Activated T-helper 1 cell treated with anti-CD3 and anti-CD28 coated beads, Interleukin-2, amount 50 U/mL, for 16 hours (primary cell): ENCODE measurements at places on chromosomes 7 and 10.

DNA sequence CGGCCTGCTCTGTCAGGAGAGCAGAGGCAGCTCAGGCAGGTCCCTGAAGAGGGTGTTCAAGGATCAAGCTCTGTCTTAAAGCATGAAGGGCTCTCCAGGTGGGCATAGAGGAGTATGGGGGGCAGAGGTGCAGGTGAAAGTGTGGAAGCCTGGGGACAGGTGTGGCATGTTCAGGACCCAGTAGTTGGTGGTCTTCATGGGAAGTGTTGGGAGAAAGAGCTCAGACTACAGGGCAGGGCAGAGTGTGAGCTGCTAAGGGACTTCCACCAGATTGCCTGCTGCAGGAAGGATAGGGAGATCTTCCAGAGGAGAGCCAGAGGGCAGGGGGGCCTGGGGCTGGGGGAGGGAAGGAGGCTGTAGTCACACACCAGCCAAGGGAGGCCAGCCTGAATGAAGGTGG is 156.5 kb upstream of the GDF10 start:
- no peak for DNase-seq

- no peak for DNase-seq
Observed at GRCh38 chr7:158958618-158959017, 102.3 kb downstream of the DYNC2I1 start.

- DNase-seq = no peak
Observed at GRCh38 chr7:64046041-64046389, 781 bp downstream of the ZNF727 start.

DNA sequence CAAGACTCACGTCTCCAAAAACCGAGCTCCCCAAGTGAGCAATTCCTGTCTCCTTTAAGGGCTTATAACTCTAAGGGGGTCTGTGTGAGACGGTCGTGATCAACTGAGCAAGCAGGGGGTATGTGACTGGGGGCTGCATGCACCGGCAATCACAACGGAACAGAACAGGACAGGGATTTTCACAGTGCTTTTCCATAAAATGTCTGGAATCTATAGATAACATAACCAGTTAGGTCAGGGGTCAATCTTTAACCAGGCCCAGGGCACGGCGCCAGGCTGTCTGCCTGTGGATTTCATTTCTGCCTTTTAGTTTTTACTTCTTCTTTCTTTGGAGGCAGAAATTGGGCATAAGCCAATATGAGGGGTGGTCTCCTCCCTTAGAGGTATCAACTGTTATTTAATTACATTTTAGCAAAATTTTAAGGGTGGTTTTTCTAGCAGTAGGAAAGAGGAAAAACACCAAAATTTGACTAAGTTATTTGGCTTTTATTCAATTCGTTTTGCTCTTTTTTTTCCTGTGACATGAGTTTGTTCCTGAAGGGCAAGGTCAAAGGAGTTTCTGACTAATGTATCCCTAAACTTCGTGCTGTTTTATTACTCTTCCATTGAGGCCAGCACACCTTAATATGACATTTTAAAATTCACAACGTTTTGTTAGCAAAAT is 121.4 kb upstream of the SEC61G start:
- DNase-seq = no peak

- DNase-seq = no peak
Observed at GRCh38 chr10:43756341-43756740, 107.7 kb upstream of the ZNF32 start.

DNA sequence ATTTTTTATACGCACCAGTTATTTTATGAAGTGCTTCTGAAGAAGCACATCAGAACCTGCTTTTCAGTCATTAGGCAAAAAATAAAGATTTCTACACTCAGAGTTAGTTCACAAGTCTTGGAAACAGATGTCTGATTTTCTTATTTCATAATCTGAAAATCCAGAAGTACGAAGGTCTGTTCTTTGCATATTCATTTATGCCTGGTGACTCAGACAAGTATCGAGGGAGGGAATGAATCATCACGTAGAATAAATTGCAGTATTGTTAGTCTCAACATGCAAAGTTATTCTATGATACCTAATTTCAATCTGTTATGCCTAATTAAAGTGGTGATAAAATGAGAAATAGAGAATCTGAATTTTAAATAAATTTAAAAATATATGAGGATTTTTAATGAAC is 113.6 kb upstream of the SEM1 start:
- no peak for DNase-seq

DNA sequence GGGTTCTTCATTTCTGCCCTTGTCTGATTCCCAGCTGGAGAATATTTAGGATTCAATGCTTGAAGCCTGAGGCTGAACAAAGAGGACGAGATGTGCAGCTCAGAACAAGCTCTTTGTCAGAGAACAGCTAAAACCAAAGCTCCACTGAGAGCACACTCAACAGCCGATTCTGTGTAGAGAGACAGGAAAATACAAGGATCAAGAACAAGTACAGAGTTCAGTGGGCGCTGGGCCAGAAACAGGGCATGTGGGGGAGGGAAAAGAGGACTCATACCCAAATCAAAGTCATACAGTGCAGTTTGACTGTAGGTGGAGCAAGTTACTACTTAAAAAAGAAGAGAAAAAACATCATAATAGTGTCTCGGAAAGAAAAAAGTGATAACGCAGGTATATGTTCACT is at the start of gene AGMO:
AGMO (minus strand) TSS at position 181 of the 400 bp plus-strand sequence.
- DNase-seq = no peak

GRCh38 chr10:13949844-13950542 is 363.2 kb downstream of the PRPF18 start:
- DNase-seq = no peak

DNA sequence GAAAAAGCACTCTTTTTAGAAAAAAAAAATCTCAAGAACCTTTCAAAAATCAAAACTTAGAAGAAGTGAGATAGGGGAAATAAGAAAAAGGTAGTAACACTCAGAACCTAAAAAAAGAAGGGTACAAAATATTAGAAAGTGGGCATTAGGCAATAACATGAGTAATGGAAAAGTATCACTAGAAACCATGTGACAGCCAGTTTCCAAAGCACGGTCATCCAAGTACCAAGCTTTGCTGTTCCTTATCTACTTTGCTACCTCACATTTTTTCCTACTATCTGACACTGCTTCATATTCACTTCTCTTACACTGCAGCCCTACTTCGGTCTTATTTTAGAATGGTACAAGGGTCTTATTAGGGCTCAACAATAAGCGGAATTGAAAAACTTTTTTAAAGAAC is 30.3 kb downstream of the IMMP2L start:
- no peak for DNase-seq

- DNase-seq = peak; percentile 67
Observed at GRCh38 chr7:50266635-50267386, 37.7 kb upstream of the IKZF1 start.

GRCh38 chr10:79081353-79082034 is 12.7 kb downstream of the ZMIZ1 start:
- DNase-seq = no peak

- DNase-seq = no peak
Observed at GRCh38 chr10:32000937-32001336, 55.3 kb downstream of the KIF5B start.

DNA sequence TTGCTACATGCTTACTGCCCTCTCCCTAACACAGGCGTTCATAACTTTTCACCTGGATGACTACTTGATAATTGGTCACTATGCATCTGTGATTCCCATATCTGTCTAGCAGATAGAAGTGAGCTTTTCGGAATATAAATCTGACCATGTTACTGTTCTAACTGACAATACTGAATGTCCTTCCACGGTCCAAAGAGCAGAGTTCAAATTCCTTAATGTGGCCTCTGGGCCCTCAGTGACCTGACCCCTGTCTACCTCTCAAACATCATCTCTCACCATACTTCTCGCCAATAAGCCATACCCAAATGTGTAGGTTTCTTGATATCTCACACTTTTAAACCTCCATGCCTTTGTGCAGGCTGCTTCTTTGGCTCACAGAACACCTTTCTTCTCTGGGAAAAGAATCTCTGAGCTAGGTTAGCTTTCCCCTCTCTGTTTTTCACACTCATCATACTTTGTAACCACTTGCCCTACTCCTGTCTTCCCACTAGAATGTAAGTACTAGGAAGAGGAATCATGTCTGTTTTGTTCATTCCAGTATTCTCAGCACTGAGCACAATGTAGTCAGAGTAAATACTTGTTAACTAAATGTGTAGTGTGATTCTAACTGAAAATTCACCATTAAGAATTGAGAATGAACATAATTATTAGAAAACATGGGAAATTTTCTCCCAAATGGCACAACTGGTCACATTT is 39.2 kb upstream of the LRRC17 start:
- no peak for DNase-seq

GRCh38 chr7:105835441-105835840 is 41.0 kb downstream of the ATXN7L1 start:
- no peak for DNase-seq

- DNase-seq = no peak
Observed at GRCh38 chr7:137658190-137658900, 188.4 kb downstream of the DGKI start.

DNA sequence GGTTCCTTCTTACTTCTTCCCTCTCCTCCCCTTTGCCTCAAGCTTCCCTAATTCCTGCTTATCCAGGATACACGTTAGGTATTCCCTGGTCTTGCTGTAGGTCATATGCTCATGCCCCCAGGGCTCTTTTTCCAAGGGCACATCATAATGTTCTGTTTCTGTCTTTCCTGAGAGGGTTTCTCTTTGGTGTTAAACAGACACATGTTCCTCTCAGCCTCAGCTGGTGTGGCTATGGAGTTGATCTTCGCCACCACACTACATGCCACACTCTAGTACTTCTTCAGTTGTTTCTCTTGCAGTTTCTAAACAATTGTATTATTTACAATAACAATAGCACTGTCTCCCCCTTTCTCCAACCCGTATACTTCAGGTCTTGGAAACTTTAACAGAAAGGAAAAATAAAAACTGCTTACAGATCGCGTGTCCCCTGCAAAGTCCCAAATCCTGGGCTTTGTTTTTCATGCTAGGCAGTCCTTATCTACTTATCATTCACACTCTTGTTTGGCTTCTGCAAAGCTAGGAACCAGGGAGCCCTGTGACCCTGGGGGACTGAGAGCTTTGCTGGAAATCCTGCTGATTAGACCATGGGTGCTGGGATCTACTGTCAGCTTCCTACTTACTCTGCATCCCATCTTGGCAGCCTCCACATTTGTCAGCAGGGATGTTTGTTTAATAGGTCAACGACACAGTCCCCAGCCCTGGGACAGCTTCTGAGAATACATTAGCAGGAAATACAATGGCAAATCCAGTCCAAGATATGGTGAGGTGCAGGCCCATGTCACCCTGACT is 193.9 kb upstream of the BMPER start:
- no peak for DNase-seq

DNA sequence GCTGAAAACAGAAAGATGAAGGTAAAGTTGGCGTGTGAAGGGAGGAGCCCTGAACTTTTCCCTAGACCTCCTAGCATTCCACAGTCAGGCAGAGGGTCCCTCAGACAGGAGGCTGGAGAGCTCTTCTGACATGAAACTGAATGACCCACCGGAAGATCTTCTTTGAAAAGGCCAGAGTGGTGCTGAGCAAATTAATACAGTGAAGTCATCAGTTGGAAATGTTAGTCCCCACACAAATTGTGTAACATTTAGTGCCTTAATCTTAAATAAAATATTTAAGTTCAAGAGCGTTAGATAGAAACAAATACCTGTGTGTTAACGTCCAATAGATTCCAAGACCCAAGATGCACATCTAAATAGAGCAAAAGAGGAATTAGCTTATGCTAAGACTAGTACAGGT is 49.0 kb upstream of the WNT16 start:
- no peak for DNase-seq

GRCh38 chr10:100993986-100994708 is 5.5 kb upstream of the LZTS2 start:
- no peak for DNase-seq

DNA sequence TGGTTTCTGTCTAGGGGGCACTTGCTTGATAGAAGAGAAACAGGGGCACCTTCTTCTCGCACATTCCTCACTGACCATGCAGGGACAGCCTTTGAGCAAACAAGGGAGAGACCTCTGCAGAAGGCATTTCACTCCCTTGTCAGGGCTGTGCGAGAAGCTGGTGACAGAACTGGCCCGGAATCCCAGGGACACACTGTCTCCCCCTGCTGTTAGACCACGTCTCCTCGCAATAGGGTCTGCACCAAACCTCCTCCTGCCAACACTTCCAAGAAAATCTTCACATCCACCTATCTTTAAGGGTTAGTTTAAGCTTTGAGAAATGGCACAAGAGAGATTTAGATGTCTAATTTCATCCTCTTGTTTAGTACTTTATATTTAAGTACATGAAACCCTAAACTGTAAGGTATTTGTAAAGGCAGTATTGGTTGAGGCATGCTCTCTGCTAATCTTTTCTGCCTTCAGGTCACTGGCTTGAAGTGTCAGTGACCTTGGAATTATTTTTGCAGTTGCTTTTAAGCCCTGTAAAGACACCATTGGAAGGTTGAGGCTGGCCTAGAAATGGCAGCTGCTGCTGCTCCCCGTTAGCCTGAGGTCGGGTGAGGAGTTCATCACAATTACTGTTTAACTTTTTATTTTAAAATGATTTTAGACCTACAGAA is 37.0 kb downstream of the RBM20 start:
- DNase-seq = no peak

- DNase-seq = no peak
Observed at GRCh38 chr10:73414230-73414945, 530 bp upstream of the ANXA7 start.

GRCh38 chr10:75475460-75476182 is 44.2 kb downstream of the LRMDA start:
- no peak for DNase-seq

GRCh38 chr10:91088300-91089140 is 131.9 kb upstream of the PCGF5 start:
- DNase-seq = no peak

- DNase-seq = no peak
Observed at GRCh38 chr10:42959833-42960232, 117.0 kb upstream of the RET start.

DNA sequence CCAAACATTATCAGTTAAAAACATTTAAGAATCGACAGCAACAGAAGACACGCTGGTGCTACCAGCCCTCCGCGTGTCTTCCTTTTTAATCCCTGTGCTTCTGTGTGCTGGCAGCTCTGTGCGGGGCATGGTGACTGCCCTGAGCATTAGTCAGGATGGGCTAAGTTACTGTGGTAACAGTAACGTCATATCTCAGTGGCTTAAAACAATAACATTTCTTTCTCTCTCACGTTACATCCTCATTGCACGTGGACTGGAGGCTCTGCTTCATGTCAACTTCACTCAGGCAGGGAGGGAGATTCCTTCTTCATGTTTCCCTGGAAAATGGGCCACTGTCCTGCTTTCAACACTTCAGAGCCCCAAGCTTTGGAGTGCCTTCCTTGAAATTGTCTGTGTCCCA is 378.5 kb downstream of the CCSER2 start:
- DNase-seq = no peak

DNA sequence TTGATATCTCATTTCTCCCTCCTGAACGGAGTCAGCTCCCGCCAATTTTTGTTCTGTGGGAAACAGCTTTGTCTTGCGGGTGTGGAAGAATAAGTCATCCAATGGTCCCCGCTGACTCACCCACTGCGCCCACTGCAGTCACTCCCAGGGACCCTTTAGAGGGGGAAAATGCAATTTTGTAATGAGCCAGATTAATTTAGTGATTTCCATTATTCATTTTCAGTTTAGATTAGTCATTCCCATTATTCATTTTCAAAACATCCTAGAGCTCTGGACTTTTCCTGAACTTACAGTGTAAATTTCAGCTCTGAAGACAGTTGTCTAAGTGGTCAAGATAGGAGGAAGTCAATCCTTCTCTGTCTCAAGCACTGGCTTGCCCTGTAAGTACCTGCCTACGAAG is 154.9 kb upstream of the TMEM72 start:
- DNase-seq = no peak
